Fibroblast of upper back skin (primary cell): ENCODE measurements at places on chromosomes 12 and 14.

DNA sequence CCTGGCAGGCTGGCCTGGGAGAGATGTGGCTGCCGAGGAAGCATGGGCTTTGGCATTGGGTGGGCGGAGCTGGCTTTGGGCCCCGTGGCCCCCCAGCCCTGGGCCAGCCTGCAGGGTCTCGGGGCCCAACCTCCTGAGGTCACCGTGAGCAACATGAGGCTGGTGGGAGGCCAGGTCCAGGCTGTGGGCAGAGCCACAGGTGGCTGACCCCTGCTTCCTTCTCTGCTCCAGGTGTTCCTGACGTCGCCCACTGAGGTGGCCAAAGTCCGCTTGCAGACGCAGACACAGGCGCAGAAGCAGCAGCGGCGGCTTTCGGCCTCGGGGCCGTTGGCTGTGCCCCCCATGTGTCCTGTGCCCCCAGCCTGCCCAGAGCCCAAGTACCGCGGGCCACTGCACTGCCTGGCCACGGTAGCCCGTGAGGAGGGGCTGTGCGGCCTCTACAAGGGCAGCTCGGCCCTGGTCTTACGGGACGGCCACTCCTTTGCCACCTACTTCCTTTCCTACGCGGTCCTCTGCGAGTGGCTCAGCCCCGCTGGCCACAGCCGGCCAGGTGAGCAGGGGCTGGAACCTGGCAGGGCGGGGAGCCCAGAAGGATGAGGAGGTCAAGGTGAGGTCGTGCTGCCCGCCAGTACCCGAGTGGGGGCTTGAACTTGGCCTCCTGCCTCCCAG is 5.5 kb downstream of the SLC25A47 start:
- no peak for DNase-seq

DNA sequence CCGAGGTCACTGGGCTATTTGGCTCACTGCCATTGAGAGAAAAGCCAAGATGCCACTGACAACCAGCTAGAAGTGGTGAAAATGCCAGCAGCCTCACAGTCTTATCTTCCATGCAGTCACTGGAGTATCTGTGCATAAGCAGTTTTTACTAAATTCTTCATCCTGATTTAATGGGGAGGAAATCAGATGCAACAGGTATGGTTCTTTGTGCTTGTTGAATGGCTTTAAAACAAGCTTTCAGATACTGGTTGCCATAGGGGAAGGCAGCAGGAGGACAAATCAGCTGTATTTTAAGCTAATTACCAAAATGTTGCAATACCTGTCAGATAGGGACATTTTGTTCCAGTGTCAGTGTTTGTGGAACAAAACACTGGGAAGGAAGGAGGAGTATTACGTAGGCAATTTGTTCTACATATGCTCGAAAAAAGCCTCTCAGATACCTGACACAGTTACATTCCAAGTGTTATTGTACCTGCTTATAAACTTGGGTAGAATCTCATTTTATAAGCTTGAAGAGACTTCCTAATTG is 54.1 kb upstream of the ARHGAP5 start:
- no peak for DNase-seq

DNA sequence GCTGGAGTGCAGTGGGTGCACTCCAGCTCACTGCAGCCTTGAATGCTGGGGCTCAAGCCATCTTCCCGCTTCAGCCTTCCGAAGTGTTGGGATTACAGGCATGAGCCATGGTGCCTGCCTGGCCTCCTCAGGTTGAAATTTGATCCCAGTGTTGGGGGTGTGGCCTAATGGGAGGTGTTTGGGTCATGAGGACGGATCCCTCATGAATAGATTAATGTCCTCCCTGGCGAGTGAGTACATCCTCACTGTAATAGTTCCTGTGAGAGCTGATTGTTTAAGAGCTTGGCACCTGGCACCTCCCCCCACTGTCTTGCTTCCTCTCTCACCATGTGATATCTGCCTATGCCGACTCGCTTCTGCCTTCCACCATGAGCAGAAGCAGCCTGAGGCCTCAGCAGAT is 84.7 kb downstream of the TSPAN9 start:
- no peak for DNase-seq

DNA sequence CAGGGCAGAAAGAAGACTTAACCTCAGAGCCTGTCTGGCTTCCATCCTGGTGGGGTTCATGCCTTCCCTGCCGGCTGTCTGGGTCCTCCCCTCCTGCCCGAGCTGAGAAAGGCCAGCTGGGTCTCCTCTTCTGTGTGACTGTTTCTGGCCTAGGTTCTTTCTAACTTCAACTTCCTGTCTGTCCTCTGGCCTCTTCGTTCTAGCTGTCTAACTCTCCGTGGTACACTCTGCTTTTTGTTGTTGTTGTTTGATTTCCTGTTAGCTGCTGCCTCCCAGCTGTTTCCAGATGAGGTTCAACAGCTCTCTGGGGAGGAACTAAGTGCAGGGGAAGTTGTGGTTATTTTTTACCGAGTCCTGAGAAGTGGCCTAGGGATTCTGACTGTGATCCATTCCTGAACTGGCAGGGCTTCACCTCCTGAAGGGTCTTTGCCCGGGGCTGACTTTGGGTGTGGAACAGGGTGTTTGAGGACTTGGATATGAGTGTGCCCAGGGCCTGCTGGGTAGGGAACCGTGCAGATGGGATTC is 3.2 kb downstream of the MLXIP start:
- peak; percentile 51 for DNase-seq

GRCh38 chr12:57604992-57605810 is 577 bp downstream of the DTX3 start:
- DNase-seq, result no peak

- DNase-seq, result peak; percentile 100
Observed at GRCh38 chr12:65536876-65537681, 258.6 kb downstream of the MSRB3 start.
